ENCODE measurements at places on chromosomes 2 and 18.

GRCh38 chr18:2532797-2533196 lies 38.5 kb downstream of the METTL4 start:
- no peaks in the 10 kb centered on the region for H3K36me3 ChIP-seq
- H3K27me3 ChIP-seq, result no peaks in the 10 kb centered on the region
- DNase-seq, result no peak
- no peaks in the 10 kb centered on the region for H3K4me1 ChIP-seq

- H3K4me3 ChIP-seq, result no peak overlapping the region
- no peaks in the 10 kb centered on the region for H3K27me3 ChIP-seq
- no peaks in the 10 kb centered on the region for H3K36me3 ChIP-seq
- no peak for DNase-seq
- H3K4me1 ChIP-seq, result peaks cover 16% of the 10 kb centered on the region
- no peak overlapping the region for H3K27ac ChIP-seq
Observed at GRCh38 chr2:105320651-105321215, 8.8 kb downstream of the TGFBRAP1 start.

DNA sequence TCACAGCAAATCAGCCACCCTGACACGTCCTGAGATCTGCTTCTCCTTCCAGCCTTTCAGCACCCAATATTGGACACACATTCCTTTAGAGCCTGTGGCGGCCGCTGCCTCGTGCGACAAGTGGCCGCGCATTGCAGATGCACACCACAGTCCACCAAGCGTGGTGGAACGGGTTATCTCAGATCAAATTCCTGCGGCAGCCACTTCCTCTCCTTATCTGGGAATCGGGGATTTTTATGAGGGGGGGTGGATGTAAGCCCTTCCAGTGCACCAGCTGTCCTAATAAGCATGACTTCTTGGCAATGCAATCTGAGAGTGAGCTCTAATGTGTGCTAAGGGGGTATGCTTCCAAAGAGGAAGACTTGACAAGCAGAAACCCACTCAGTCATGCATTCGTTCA lies 18.3 kb upstream of the BMP10 start:
- DNase-seq, result peak; percentile 44
- H3K4me1 ChIP-seq, result no peaks in the 10 kb centered on the region
- no peaks in the 10 kb centered on the region for H3K27me3 ChIP-seq
- no peak overlapping the region for H3K27ac ChIP-seq
- no peaks in the 10 kb centered on the region for H3K36me3 ChIP-seq

GRCh38 chr18:9874728-9875127 lies 11.0 kb upstream of the TXNDC2 start:
- peaks cover 10% of the 10 kb centered on the region for H3K4me1 ChIP-seq
- H3K36me3 ChIP-seq, result no peaks in the 10 kb centered on the region
- H3K27ac ChIP-seq, result no peak overlapping the region
- no peak overlapping the region for H3K4me3 ChIP-seq
- DNase-seq, result no peak

DNA sequence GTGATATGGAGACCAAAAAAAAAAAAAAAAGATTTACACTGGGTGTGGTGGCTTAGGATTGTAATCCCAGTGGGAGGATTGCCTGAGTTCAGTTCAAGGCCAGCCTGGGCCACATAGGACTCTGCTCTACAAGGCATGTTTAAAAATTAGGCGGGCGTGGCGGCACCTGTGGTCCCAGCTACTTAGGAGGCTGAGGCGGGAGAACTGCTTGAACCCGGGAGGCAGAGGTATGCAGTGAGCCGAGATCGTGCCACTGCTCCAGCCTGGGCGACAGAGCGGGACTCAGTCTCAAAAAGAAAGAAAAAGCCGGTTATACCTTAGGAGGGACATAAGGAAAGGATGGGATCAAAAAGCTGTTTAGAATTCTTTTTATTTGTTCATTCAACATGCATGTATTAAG lies 707 bp upstream of the SPDYA start:
- peaks cover 14% of the 10 kb centered on the region for H3K4me1 ChIP-seq
- H3K4me3 ChIP-seq, result peak overlapping the region; percentile 57
- DNase-seq, result no peak
- peaks cover 12% of the 10 kb centered on the region for H3K36me3 ChIP-seq
- H3K27ac ChIP-seq, result no peak overlapping the region

Data from upper lobe of left lung (tissue), 6 donors.